ENCODE measurements at places on chromosomes 7 and 10.

- no peaks in the 10 kb centered on the region for H3K27me3 ChIP-seq
- DNase-seq: no peak
- H3K4me1 ChIP-seq: no peaks in the 10 kb centered on the region
- no peak overlapping the region for H3K4me3 ChIP-seq
- H3K36me3 ChIP-seq: no peaks in the 10 kb centered on the region
- H3K27ac ChIP-seq: no peak overlapping the region
Observed at GRCh38 chr7:18408461-18408860, 87.1 kb upstream of the HDAC9 start.

DNA sequence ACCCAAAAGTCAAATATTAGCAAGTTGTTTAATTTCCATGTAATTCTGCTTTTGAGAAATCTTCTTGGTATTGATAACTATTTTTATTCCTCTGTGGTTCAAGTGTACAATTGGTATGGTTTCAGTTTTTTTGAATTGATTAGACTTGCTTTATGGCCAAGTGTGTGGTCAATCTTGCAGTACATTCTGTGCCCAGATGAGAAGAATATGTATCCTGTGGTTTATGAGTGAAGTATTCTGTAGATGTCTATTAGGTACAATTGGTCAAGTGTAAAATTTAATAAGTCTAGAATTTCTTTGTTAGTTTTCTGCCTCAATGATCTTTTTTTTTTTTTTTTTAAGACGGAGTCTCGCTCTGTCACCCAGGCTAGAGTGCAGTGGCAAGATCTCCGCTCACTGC lies 36.6 kb upstream of the C7orf33 start:
- no peaks in the 10 kb centered on the region for H3K27me3 ChIP-seq
- no peaks in the 10 kb centered on the region for H3K4me1 ChIP-seq
- H3K27ac ChIP-seq: no peak overlapping the region
- H3K4me3 ChIP-seq: no peak overlapping the region
- no peak for DNase-seq

DNA sequence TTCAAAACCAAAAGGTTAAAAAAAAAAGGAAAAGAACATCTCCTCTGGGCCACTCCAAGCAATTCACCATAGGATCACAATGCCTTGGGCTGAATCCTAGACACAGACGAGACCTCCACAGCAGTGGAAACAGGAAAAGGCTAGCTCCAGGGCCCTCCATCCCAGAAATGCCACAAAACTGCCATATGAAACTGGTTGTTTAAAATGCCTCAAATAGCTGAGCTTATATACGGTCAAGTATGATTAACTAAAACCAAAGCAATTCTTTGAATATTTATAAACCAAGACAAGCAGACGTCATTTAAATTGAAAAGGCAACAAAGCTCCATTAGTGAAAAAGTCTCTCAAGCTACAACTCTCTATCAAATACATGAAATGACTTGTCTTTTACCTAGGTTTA lies 63.1 kb downstream of the DOCK4 start:
- H3K4me1 ChIP-seq: no peaks in the 10 kb centered on the region
- no peaks in the 10 kb centered on the region for H3K36me3 ChIP-seq
- no peak overlapping the region for H3K27ac ChIP-seq
- no peak for DNase-seq

DNA sequence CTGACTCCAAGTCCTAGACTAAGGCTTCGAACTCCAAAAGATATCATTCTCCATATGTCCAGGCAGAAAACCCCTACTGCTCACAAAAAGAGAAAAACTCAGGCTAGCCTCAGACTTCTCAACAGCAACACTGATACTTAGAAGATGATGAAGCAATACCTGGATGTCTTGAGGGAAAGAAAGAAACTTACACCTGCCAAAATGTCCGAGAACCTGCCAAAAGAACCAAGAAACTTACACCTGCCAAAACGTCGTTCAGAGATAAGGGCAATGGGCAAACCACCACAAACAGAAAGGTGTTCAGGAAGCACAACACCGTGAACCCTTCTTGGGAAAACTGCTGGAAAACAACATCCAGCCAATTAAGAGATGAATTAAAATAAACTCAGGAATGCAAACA lies 15.3 kb downstream of the ABLIM1 start:
- no peaks in the 10 kb centered on the region for H3K36me3 ChIP-seq
- no peaks in the 10 kb centered on the region for H3K27me3 ChIP-seq
- H3K27ac ChIP-seq: no peak overlapping the region

DNA sequence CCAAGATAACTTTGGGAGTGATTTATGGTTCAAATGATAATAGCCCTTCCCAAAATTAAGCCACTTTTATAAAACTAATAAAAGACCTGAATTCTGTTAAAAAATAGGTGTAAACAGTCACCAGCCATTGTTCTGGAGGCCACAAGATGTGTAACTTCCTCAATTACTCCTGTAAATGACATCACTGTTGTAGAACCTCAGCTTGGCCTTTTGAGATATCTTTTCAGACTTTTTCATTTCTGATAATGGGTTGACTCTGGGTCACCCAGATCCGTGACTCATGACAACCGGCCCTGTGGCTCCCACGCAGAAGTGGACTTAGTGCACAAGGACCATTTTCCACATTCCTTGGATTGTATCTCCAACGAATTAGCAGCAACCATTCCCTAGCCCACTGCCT lies 106.6 kb downstream of the DKK1 start:
- H3K27me3 ChIP-seq: no peaks in the 10 kb centered on the region
- no peak overlapping the region for H3K4me3 ChIP-seq
- H3K36me3 ChIP-seq: no peaks in the 10 kb centered on the region

GRCh38 chr7:80772347-80772993 lies 134.0 kb downstream of the CD36 start:
- no peaks in the 10 kb centered on the region for H3K36me3 ChIP-seq
- H3K27me3 ChIP-seq: no peaks in the 10 kb centered on the region
- DNase-seq: no peak
- no peaks in the 10 kb centered on the region for H3K4me1 ChIP-seq
- no peak overlapping the region for H3K27ac ChIP-seq

DNA sequence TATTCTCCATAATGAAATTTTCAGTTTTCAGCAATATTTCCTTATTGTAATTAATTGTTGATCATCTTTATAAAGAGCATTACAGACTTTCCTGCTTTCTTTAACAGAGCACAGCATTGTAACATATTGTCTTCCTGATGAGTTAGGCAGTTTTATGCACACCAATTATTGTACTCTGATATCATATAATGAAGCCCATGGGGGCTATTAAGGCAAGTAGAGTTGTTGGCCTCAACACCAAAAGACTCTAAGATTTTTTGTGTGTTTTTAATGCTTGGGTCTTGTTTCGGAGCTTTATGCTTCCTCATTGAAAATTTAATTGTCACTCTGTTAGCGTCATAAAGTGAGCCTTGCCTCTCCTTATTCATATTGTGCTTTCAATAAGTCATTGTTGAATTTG lies 49.2 kb upstream of the ARID5B start:
- no peaks in the 10 kb centered on the region for H3K4me1 ChIP-seq
- no peaks in the 10 kb centered on the region for H3K27me3 ChIP-seq
- H3K27ac ChIP-seq: no peak overlapping the region
- no peaks in the 10 kb centered on the region for H3K36me3 ChIP-seq
- H3K4me3 ChIP-seq: no peak overlapping the region

DNA sequence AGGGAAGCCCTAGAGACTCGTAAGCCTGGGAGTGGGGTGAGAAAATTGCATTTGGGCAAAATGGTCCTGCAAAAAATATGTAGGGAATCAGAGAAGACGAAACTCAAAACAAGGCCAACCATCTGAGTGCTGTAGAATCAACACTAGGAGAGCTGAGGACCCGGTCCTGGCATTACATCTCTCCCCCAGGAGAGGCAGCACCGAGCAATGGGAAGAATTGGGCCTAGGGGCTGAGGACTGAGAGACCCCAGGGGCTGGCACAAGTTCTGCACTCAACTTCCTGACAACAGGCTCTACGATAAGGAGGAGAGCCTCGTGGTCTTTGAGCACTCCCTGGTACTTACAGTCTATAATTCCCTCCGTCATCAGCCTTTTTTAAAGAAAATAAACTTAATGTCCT lies 47.6 kb downstream of the BPGM start:
- H3K36me3 ChIP-seq: no peaks in the 10 kb centered on the region
- no peak overlapping the region for H3K27ac ChIP-seq
- H3K4me1 ChIP-seq: no peaks in the 10 kb centered on the region
- DNase-seq: no peak

- H3K4me3 ChIP-seq: no peak overlapping the region
- H3K27me3 ChIP-seq: no peaks in the 10 kb centered on the region
- H3K36me3 ChIP-seq: peaks cover 2% of the 10 kb centered on the region
- no peak overlapping the region for H3K27ac ChIP-seq
Observed at GRCh38 chr7:107932805-107933204, 41.8 kb downstream of the DLD start.

DNA sequence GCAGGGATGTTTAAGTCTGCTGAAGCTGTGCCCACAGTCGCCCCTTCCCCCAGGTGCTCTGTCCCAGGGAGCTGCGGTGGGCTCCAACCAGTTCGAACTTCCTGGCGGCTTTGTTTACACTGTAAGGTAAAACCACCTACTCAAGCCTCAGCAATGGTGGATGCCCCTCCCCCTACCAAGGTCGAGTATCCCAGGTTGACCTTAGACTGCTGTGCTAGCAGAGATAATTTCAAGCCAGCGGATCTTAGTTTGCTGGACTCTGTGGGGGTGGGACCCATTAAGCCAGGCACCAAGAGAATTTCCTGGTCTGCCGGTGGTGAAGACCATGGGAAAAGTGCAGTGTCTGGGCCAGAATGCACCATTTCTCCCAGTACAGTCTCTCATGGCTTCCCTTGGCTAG lies 56.0 kb downstream of the CCDC7 start:
- no peak overlapping the region for H3K4me3 ChIP-seq
- H3K27me3 ChIP-seq: no peaks in the 10 kb centered on the region
- no peaks in the 10 kb centered on the region for H3K4me1 ChIP-seq
- no peak for DNase-seq
- no peak overlapping the region for H3K27ac ChIP-seq
- H3K36me3 ChIP-seq: no peaks in the 10 kb centered on the region

- H3K4me1 ChIP-seq: peaks cover 18% of the 10 kb centered on the region
- no peak overlapping the region for H3K4me3 ChIP-seq
- no peaks in the 10 kb centered on the region for H3K36me3 ChIP-seq
- H3K27ac ChIP-seq: no peak overlapping the region
Observed at GRCh38 chr10:101897633-101898032, 54.0 kb upstream of the KCNIP2 start.

DNA sequence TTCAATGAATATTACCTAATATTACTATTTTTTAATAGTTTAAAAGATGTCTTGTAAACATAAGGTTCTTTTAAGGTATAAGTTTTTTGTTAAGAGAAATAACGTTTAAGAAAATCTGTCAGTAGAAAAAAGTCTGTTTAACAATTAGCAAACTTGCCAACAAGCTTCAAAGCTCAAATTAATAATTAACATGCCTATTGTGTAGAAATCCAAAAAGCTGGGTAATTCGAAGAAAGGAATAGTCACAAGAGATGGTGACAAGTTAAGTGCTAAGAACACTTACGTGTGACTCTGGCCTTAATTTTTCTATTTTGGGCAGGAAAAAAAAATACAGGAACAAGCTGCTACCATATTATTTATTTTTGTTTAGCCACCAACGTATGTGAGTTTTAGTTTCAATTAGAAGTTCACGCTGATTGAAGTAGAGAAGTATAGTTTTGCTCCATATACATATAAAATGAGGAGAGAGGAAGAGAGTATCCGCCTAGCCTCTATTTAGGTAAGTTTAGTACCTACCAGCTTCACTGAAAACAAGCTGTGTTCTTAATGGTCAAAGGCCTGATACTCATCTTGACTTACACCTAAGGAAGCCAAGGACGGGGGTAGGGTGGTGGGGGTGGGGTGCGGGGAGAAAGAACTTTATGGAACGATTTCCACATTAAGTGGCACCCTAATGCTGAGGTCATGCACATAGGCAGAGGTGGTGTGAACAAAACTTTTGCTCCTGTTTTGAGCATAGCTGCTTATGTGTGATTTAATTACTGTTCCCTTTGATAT lies 43.4 kb upstream of the AGBL3 start:
- H3K4me1 ChIP-seq: peaks cover 8% of the 10 kb centered on the region
- H3K4me3 ChIP-seq: no peak overlapping the region
- H3K27ac ChIP-seq: no peak overlapping the region
- no peaks in the 10 kb centered on the region for H3K27me3 ChIP-seq
- no peak for DNase-seq

DNA sequence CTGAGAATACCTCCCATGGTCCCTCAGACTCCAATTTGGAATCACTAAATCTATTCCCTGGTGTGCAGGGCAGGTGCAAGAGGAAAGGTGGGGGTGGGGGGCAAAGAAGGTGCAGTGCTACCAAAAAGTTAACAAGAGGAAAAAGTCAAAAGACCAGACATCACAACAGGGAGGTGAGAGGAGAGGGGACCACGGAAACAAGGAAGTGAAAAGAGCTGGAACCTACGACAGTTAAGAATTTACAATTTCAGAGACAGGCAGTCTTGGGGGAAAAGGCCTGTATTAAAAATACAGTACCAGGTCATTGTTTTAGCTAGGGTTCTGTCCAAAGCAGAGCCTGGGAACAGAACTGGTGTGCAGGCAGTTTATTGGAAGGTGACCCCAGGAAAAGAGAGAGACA lies 14.6 kb downstream of the ITGB1 start:
- H3K27me3 ChIP-seq: no peaks in the 10 kb centered on the region
- no peak for DNase-seq
- H3K4me3 ChIP-seq: no peak overlapping the region

GRCh38 chr10:3534433-3534832 lies 250.6 kb downstream of the KLF6 start:
- H3K27me3 ChIP-seq: no peaks in the 10 kb centered on the region
- H3K4me1 ChIP-seq: no peaks in the 10 kb centered on the region
- DNase-seq: no peak
- no peaks in the 10 kb centered on the region for H3K36me3 ChIP-seq

DNA sequence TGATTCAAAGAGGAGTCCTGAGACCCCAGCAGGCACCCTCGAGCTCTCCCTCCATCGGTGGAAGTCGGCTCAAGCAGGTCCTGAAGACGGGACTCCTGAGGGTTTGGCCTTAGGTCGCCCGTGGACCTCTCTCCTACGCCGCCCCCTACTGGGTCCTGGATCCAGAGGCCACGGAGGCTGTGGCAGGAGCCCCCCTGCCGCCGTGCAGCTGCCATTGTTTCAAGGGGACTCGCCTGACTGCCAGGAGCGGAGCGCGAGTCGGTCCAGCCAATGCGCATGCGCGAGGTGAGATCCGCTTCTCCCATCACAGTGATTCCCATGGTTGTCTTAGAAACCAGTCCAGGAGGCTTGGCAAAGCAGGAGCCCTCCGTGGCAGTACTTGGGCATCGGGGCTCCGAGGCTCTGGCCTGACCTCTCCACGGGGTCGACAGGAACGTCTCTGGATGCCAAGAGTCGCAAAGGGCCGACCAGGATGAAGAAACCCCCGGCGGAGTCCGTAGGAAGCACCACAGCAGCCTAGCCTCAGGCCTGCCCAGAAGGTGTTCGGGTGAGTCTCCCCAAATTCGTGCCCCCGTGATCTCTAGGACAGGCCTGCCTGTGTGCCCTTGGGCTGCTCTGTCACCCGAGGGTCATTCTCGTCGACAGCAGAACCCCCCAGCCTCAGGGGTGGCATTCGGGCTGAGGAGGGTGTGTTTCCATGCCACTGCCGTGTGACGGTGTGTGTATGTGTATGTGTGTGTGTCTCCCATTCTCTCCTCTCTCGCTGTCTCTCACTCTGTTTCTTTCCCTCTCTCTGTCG lies 322.3 kb downstream of the ZNF716 start:
- no peak for DNase-seq
- H3K27me3 ChIP-seq: no peaks in the 10 kb centered on the region
- no peaks in the 10 kb centered on the region for H3K36me3 ChIP-seq
